Stimulated activated CD4-positive, alpha-beta T cell treated with anti-CD3 and anti-CD28 coated beads, Interleukin-15, amount 100 ng/mL, for 48 hours (primary cell): ENCODE measurements at places on chromosomes 4 and X.
A peak's percentile ranks its signal among the peaks of the same experiment; 100 is the strongest.

GRCh38 chr4:53501561-53501960, 89.7 kb downstream of the LNX1 start:
- DNase-seq, result no peak

- no peak for DNase-seq
Observed at GRCh38 chr4:41590591-41590990, 52.6 kb downstream of the LIMCH1 start.

GRCh38 chr4:128123036-128123435, 61.9 kb downstream of the LARP1B start:
- DNase-seq, result no peak

DNA sequence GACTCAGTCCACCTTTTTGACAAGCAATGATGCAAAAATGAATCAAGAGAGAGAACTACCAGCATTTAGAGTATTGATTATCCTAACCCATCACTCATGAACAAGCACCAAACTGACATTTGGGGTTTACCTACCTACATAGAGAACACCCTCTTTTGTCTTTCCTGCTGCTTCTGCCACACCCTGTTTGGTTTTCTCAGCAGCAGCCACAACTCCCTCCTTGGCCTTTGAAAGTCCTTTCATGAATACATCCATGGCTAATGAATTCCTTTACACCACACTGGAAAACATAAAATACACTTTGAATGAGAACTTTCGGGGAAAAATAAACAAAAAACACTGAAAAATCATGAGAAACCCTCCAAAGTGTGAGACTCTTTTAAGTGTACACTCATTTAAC, 1.5 kb downstream of the SNCA start:
- no peak for DNase-seq

GRCh38 chr4:18524667-18525066, 503.1 kb upstream of the LCORL start:
- DNase-seq, result no peak

GRCh38 chr4:153039542-153040185, 103.5 kb downstream of the FHDC1 start:
- DNase-seq, result no peak

- DNase-seq, result no peak
Observed at GRCh38 chr4:33255094-33255493, 2534.9 kb downstream of the PCDH7 start.

GRCh38 chrX:30504309-30504708, 73.3 kb downstream of the TASL start:
- no peak for DNase-seq

DNA sequence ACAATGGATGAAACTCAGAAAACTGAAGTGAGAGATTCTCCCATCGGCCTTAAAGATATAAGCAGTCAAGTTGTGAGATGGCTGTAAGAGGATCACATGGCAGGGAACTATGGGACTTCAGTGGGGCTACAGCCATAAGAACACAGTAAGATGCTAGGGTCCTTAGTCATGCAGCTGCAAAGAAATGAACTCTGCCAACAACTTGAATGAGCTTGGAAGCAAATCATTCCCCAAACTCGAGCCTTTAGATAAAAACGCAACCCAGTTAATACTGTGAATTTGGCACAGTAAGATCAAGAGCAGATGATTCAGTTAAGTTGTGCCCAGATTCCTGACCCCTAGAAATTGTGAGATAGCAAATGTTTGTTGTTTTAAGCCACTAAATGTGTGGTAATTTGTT, 117.3 kb downstream of the FAM13A start:
- DNase-seq, result no peak

- DNase-seq, result no peak
Observed at GRCh38 chrX:4964112-4964511, 1250.7 kb upstream of the PRKX start.

DNA sequence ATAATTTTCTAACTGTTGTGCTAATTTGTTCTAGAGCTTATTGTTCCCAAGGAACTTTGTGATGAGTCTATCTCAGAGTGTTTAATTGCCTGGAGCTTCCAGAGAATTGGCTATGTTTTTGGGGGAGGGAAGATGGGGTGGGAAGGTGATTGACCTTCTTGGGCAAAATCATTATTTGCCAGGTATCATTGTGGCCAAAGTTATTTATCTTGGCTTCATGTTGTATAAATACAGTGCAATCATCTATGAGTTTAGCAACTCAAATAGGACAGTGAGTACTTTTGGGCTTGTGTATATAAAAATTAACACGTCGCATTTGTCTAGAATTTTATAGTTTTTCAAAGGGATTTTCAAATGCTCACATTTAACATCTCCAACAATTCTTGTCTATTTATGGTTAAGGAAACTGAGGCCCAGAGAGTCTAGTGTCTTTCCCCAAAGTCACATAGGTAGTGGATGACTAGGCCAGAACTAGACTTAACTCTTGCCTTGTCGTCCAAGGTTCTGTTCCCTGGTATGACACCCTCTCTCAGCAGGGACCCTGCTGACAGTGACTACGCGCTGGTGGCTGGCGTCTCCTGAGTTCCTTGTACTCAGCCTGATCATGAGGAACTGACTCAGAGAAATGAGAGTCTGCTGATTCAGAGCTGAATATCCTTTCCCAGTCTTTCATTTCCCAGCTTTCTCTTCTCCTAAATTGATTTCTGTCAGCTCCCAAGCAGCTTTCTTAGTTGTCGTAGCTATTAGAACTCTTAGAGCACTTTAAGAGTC, 27.7 kb downstream of the FNIP2 start:
- DNase-seq, result no peak

GRCh38 chr4:61853041-61853440, 652.9 kb downstream of the ADGRL3 start:
- DNase-seq, result no peak

DNA sequence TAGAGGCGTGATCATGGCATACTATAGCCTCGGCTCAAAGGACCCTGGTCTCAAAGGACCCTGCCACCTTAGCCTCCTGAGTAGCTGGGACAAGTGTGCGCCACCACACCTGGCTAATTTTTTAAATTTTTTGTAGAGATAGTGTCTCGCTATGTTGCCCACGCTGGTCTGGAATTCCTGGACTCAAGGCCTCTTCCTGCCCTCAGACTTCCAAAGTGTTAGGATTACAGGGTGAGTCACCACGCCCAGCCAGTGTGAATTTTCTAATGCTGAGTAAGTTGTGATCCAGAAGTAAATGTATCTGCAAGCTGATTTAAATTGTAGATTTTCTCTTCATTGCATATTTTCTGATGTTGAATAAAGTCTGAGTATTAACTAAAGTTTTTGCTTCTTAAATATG, 2.6 kb upstream of the ZNF674 start:
- no peak for DNase-seq

DNA sequence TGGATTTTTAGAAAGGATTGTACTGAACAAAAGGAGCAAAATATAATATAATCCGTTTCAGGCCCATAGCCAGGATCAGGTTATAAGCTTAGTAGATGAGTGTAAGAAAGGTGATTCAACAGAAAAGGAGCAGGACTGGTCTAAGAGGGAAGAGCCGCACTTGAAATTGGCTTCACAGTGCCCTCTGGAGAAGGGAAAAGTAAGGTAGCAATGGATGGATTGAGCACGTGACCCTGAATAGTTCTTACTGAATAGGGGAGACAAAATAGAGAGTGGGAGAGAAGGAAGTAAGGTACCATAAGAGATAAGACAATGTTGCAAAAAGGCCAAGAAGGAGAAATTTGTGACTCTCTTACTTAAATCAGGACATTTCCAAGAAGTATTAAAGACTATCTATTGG, 15.6 kb downstream of the CXorf66 start:
- DNase-seq, result no peak

DNA sequence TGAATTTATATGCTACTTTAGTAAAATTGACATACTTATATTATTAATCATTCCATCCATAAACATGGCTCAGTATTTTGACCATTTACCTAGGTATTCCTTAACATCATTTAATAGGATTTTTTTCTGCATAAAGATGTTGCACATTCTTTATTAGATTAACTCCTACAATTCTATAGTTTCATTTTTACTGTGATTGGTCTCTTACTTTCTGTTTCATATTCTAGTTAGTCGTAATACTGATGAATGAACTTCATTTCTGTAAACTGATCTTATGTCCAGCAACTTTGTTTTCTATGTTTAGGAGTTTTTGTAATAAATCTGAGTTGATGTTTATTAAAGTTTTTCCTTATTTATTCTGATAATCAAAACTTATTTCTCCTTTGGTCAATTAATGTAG, 278.2 kb upstream of the CXXC4 start:
- no peak for DNase-seq

DNA sequence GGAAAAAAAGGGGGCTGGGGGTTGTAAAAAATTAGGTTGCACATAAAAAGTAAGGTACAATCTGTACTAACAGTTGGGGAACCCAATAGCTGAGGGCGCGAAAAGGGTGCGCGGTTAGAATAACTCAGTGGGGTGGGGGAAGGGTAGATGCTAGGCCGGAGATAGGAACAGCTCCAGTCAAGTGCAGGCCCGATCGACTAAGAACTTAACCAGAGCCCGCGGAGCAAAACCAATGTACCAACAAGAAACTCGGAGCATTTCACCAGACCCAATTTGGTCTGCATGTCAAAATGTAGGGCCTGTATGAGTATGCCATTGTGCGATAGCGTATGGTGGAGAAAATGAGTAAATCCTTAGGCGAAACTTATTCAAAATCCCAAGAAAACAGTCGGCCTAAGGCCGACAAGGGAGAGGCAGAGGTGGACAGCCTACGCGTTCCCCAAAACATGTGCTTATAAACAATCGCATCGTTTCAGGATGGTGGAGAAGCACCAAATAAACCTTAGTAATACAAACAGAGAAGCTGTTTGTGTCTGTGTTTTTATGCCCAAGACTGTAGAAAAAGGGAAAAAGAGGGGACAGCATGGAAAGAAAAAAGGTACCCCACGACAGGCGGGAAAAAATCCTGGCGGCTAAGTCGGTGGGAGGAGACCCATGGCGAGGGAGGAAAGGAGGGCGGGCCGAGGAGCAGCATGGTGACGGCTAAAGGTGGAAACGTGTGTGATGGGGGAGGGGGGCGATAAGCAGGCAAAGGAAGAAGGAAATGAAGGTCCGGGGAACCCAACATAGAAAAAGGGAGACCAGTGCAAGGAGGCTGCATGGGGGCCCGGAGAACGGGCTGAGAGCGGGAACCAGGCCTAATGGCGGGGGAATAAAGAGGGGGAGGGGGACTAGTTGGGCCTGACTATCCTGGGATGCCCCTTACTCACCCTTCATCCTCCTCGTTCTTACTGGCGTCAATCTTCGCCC, 990 bp downstream of the HNRNPD start:
- DNase-seq, result peak; percentile 70

DNA sequence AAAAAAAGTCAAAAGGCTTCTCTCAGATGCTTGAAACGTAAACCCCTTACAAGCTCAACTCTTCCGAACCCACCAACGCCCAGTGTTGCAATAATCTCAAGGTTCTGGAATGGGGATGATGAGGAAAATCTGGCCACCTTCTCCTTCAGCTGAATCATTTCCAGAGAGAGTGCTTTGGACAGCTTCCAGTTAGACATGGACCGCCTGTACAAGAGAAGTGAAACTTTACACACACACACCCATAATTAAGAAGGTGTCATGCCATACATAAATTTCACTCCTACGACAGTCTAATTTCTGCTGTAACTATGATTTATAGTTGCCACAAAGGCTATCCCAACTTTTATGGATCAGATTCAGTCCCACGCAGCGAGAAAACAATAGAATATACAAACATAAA, 72.3 kb downstream of the PRKG2 start:
- no peak for DNase-seq

GRCh38 chr4:151522866-151523519, 114.0 kb downstream of the FHIP1A start:
- DNase-seq, result no peak

- DNase-seq, result no peak
Observed at GRCh38 chr4:7425124-7425523, 9.6 kb downstream of the PSAPL1 start.

- no peak for DNase-seq
Observed at GRCh38 chr4:140305053-140305452, 68.4 kb upstream of the SCOC start.

GRCh38 chrX:149274516-149275105, 230.5 kb downstream of the IDS start:
- no peak for DNase-seq

GRCh38 chr4:18155067-18156041, 133.8 kb upstream of the LCORL start:
- DNase-seq, result no peak

- DNase-seq, result no peak
Observed at GRCh38 chrX:50812995-50813842, 775 bp downstream of the SHROOM4 start.
